ENCODE measurements at places on chromosomes 7 and 10.

DNA sequence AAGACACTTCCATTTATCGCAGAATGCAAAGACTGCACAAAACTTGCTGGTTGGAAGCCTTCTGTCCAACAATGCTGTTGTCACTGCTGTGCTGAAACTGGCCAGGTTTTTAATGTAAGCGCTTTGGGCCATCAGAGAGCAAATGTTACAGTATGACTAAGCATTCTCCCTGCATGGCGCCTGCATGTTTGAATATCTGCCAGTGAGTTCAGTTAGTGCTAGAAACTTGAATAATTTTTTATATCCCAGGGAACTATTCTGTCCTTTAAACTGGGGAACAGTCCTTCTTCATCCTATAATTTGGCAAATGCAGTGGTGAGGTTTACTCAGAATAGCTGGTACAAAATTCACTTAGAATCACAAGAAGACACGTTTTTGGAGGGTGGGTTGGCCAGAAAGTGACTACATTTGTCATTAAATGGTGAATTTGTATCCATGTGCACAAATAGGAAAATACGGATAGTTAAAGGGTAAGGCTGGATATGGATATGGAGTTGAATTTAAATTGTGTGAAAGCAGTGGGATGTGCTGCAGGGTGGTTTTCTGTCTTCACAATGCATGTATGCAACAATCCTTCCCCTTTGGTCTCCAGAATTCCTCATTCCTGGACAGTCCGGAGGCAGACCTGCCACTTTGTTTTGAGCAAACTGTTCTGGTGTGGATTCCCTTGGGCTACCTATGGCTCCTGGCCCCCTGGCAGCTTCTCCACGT lies 1.7 kb downstream of the ABCC2 start:
- DNase-seq = no peak

DNA sequence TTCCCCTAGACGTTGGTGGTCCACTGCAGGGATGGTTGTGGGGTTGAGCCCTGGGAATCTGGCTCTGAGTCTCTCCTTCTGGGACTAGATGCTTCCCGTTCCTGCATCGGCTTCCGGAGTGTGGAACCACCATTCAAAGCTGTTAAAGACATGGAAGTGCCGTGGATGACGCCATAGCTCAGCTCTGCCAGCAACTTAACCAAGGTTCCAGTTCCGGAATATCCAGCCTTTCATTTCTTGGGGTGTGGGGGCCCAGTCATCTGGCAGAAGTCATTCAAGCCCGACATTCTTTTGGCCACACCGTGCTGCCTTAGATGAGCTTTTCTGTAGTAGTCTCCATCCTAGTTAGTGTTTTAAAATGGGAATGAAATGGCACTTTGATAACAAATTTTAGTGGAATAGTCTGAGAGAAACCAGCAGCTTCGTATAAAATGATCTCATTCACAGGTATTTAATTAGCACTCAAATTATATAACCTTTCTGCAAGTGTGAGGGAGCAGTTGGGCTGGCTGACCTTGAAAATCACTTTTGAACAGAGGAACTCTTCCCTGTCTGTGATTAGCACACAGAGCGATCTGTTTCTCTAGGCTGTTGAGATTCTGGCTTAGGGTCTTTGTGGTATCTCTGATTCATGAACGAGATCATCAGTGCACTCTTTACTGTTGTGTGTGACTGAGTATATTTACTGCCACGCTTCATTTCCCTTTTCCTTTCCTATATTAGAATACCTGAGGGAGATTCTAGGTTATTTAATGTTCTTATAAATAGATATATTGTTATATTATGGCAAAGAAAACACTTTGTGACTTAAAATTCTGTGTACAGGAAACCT lies 19.9 kb downstream of the LMTK2 start:
- DNase-seq = no peak

GRCh38 chr7:260441-261281 lies 29.3 kb upstream of the FOXL3 start:
- DNase-seq = no peak

DNA sequence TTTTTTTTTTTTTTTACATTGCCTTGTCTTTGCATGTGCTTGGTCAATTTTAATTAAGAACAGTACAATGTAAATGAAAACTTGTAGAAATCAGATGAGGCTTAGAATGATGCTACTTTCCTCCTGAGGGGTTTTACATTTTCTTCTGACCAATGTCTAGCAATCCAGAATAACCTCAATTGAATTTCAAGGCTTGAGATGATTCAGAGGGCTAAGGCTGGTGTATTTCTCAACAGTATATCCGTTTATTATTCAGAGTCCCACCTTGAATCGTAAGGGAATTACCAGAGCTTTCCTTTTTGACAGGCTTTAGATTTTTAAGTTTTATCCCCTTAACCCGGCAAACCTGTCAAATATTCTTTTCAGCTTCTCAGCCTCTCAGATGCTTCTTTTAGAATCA lies 231.2 kb upstream of the STK17A start:
- no peak for DNase-seq

GRCh38 chr10:89609833-89610346 lies 35.2 kb downstream of the PANK1 start:
- DNase-seq = no peak

DNA sequence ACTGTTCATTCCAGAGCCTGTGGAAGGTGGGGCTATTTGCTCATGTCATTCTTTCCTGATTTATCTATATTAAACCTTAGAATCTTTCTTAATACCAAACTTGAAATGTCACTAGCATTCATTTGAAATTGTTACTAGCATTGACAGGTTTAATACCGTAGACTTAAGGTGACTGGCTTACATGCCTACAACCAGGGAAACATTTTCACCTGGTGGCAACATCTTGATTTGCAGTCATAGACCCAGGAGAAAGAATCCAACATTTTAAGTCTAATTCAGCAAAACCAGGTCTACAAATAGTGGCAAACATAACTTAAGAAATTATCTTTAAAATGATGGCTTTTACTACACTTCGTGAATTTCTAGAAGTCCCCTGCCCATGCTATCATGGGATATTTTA lies 353.7 kb downstream of the HTR7 start:
- no peak for DNase-seq

GRCh38 chr7:152336754-152337368 lies 98.9 kb downstream of the KMT2C start:
- no peak for DNase-seq

- DNase-seq = no peak
These were observed 61.9 kb downstream of the TES start for GRCh38 chr7:116271963-116272886.

DNA sequence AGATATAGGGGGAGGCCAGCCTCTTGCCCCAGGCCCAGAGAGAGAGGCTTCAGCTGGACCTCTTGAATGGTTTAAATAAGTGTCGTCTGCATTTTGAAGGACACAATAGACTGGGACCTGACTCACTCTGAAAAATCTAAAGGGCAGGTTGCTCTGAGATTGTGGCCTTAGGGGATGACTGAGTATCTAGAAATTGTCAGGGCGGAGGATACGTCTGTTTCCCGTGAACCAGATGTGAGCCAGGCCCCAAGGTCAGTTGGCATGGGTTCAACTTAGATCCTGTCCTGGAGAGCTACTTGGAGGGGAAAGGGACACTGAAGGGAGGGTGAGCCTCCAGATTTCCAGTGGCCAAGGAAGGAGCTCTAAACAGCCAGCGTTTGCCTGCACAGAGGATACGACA lies 110.2 kb downstream of the CHN2 start:
- no peak for DNase-seq

- DNase-seq = no peak
These were observed 861.5 kb downstream of the ANKRD7 start for GRCh38 chr7:119086026-119086425.

GRCh38 chr10:116910910-116911309 lies 61.6 kb downstream of the ENO4 start:
- no peak for DNase-seq

- DNase-seq = no peak
These were observed 219.7 kb upstream of the STK17A start for GRCh38 chr7:43363035-43363791.

- peak; percentile 75 for DNase-seq
These were observed 517 bp downstream of the ITGB1 start for GRCh38 chr10:32957341-32958084.

DNA sequence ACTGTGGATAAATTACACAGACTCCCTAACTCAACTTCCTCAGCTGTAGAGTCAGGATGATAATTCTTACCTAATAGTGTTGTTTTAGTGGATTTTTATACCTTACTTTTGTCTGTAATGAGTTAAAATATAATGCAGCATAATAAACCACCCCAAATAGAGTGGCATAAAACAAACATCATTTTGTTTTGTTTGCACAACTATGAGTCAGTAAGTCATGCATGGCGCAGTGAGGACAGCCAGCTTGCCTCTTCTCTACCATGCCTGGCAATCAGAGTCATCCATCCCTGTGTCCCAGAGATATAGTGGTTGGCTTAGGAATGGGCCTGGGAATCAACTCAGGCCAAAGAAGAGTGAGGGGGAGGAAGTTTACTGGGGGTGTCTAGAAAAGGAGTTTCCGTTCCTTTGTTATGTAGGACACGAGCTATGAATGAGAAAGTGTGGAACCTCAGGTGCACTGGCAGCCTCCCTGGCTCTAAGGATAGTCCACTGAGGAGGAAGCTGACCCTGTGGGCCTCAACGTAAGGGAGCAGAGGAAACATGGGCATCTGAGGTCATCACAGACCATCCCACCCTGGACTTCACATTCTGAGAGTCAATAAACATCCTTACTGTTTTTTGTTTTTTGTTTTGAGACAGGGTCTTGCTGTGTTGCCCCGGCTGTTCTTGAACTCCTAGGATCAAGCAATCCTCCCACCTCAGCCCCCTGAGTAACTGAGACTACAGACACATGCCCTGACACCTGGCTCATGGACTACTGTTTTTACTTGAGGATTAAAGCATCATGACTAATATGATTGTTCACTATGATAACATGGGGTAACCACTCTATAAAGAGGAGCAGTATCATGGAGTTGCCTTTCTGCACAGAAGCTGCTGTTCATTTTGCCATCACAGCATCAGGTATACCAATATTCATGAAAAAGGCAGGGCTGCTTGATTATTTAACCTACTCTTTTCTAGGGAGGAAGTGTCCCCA lies 21.0 kb upstream of the GRB10 start:
- DNase-seq = no peak

Measured in type B pancreatic cell (in vitro differentiated cells).